ENCODE measurements at places on chromosomes 1 and 21.

GRCh38 chr21:40562242-40563002 is 284.5 kb downstream of the DSCAM start:
- no peak for DNase-seq

GRCh38 chr21:29481641-29482040 is 182.9 kb downstream of the BACH1 start:
- DNase-seq, result no peak

DNA sequence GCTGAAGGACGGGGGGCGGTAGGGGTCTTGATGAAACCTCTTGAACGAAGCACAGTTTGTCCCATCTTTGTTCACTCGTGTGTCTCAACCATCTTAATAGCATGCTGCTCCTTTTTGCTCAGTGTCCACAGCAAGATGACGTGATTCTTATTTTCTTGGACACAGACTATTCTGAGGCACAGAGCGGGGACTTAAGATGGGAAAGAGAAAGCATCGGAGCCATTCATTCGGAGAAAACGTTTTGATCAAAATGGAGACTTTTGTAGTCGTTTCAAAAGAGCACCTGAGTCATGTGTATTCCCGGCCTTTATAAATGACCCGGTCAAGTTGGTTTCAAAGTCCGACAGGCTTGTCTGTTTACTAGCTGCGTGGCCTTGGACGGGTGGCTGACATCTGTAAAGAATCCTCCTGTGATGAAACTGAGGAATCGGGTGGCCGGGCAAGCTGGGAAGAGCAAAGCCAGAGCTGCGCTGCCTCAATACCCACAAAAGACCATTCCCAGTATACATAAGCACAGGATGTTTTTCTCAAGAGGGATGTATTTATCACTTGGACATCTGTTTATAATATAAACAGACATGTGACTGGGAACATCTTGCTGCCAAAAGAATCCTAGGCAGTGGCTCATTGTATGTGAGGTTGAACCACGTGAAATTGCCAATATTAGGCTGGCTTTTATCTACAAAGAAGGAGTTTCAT is 18.5 kb downstream of the ETS2 start:
- DNase-seq, result no peak

- no peak for DNase-seq
These were observed 177.3 kb downstream of the ZSCAN20 start for GRCh38 chr1:33649759-33650158.

DNA sequence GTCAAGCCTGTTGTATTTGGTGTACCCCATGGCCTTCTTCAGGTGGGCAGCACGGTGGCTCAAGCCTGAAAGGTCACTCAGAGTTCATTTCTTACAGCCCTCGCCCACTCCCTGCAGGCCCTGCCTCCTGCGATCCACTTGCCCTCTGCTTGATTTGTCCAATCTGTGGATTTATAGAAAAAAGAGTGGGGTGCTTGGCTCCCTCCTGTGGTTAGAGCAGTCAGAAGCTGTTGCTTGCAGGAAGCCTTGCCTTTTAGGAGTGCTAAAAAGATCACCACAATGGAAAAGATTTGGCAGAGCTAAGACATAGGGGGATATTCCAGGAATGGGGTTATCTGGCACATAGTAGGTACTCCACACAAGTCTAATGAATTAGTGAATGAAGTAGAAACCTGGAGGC is 108.0 kb upstream of the TRABD2B start:
- DNase-seq, result no peak

- DNase-seq, result no peak
These were observed 161.5 kb upstream of the SAMSN1 start for GRCh38 chr21:14707511-14708020.

DNA sequence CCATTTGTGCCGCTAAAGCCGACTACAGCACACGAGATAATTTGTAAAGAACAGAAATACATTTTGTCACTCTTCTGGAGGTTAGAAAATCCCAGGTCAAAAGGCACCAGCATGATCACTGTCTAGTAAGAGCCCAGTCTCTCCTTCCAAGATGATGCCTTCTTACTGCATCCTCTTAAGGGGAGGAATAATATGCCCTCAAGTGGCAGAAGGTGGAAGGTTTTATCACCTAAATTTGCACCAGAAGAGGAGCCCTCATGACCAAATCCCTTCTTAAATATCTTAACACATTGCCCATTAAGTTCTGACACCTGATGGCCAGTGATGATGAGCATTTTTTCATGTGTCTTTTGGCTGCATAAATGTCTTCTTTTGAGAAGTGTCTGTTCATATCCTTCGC is 326.7 kb upstream of the RGS18 start:
- DNase-seq, result peak; percentile 83

DNA sequence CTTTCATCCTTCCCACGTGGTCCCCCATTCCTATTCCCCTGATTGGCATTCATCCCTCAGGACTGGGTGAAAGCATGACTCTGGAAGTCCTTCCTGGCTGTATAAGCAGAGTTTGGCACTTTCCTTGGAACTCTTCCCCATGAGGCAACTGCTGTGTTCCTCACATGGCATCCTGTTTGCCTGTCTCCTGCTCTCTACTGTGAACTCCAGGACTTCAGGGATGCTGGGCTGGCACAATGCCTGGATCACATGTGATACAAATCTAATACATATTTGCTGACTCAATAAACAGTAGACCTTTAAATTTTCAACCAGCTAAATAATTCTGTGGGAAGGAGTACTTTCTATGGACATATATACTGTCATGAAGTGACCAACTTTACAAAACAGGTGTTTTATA is 46.8 kb upstream of the EDEM3 start:
- DNase-seq, result no peak

- DNase-seq, result no peak
These were observed 44.2 kb upstream of the NEGR1 start for GRCh38 chr1:72326494-72326893.

- no peak for DNase-seq
These were observed 15.2 kb downstream of the SPOCD1 start for GRCh38 chr1:31800674-31800967.

GRCh38 chr1:35702508-35702907 is 16.2 kb downstream of the C1orf216 start:
- DNase-seq, result no peak

Measured in OCI-M1 (cell line).